ENCODE measurements at places on chromosomes 7 and 10.

- DNase-seq: no peak
Measured at GRCh38 chr7:29331163-29331562, 136.6 kb downstream of the CHN2 start.

DNA sequence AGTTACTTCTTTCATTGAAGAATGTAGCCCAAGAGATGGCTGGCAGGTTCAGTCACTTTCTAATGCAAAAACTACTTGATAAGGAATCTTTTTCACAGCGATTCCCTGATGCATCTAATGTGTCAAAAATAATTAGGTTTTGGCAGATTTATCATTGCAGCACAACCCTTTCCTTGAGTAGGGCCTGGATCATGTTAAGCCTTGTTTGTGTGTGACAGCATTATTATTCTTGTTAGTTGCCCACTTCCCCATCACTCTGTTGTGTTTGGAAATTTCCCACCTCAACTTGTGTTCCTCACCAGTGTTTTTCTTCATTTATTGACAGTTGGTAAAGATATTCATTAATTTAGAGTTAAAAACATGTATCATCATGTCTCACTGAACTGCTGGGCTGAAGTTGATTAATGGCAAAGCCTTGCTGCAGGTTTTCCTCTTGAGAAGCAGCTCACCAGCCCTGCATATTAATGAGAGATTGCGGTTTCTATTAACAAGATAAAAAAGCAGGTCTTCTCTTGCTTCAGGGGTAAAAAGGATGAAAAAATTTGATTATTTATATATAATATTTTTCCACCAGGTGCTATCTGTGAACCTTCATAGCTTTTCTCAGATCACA is 233.3 kb upstream of the MDFIC start:
- DNase-seq: no peak

DNA sequence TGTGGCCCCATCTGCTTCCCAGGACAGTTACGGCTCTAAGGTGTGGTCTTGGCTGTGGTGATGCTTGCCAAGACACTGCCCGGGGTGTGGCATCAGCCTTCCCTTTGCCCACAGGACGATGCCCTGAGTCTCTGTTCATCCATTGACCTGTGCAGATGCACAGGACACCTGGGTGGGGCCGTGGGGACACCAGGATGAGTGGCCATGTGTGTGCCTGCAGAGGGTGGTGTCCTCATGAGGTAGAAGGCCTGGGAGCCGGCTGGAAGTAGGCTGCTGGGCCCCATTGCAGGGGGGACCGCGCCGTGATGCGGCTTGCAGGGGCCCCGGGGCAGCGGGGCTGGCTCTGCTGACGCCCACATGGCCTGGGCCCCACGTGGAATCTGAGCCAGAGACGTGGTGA is 22.4 kb upstream of the PWWP2B start:
- DNase-seq: no peak

GRCh38 chr10:11359869-11360268 is 251.6 kb downstream of the USP6NL start:
- no peak for DNase-seq

DNA sequence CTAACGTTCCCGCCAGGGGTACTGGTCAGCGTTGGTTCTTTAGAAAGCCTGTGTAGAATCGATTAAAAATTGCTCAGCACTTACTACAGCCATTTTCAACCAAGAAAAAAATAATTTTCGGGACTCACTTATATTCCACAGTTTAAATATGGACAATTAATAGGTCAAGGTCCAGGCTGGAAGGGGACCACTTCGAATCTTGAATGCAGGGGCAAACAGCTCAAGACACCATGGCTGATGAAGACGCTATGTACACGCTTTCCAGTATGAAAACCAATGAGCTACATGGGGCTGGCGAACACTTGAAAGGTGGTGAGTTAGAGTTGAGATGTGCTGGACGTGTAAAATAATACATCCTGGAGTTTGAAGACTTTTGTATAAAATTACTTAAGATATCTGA is 87.2 kb downstream of the PRKCQ start:
- DNase-seq: no peak

GRCh38 chr10:62054830-62055229 is 153.3 kb downstream of the ARID5B start:
- DNase-seq: no peak

DNA sequence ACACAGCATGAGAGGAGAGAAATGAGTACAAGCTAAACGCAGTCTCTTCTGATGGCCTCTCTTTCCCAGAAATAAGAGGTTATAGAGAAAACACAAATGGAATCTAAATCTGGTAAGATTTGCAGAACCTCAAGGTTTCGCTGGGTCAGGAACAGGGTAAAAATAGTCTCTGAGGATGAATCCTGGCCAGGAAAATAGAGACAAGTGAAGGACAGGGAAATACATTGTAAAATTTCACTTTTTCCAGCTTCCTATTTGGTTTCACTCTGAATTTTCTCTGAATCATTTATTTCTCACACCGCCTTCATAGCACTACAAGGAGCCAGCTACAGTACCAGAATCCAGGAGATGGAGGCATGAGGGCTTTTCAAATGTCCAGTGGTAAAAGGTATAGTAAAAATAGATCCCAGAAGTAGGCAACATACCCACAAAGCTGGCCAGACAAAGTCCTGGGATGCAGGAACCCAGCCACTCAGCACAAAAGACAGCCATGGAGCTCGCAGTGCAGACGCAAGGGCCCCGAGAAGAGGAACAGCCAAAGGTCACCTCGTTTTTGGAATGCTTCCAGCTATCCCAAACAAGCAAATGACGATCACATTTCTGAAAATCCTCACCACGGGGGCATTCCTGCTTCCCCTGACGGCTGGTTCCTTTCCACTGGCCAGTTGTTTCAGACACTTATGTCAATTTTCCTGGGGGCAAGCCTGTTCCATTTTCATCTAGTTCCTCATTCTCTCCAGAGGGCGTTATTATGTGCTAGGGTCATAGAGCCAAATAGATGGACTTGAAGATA is 21.5 kb upstream of the IKZF1 start:
- DNase-seq: no peak

DNA sequence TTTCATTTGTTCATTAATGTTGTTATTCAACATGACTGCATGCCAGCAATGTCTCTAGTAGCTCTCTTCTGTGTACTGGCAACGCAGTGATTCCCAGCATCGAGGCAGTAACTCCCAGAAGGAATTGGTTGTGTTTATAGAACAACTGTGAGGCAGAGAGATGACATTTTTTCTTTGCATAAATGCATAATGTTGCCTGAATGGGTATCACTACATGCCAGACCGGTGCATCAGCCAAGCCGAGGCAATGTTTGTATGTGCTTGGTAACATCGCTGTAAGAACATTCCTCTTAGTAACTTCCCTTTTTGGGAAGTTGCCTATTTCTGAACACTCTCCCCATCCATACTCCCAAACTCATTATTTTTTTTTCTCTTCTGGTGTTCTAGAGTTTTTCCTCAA is 182.9 kb downstream of the HTR7 start:
- no peak for DNase-seq

GRCh38 chr10:119786117-119786769 is 60.4 kb downstream of the INPP5F start:
- no peak for DNase-seq

DNA sequence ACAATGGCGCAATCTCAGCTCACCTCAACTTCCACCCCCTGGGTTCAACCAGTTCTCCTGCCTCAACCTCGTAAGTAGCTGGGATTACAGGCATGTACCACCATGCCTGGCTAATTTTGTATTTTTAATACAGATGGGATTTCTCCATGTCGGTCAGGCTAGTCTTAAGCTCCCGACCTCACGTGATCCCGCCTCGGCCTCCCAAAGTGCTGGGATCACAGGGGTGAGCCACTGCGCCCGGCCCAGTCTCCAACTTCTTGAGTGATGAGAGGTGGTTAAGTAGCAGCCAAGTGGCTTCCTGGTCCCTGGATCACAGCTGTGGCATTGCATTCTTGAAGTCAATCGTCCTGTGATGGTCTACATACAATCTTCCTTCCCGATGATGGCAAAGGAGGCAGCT is 46.1 kb upstream of the NFE2L3 start:
- no peak for DNase-seq

GRCh38 chr10:99834410-99834809 is 52.0 kb downstream of the ABCC2 start:
- DNase-seq: no peak

GRCh38 chr7:368651-369475 is 78.9 kb downstream of the FOXL3 start:
- DNase-seq: no peak

GRCh38 chr10:48523820-48524758 is 80.8 kb downstream of the ARHGAP22 start:
- DNase-seq: peak; percentile 11

GRCh38 chr7:38217672-38218071 is 39.6 kb downstream of the STARD3NL start:
- no peak for DNase-seq

- DNase-seq: no peak
Measured at GRCh38 chr10:97534746-97535367, 36.1 kb downstream of the UBTD1 start.

GRCh38 chr10:102479651-102480050 is 22.9 kb downstream of the ACTR1A start:
- DNase-seq: no peak

GRCh38 chr10:22504766-22505165 is 159.5 kb downstream of the SPAG6 start:
- DNase-seq: no peak

GRCh38 chr7:39761449-39761848 is 138.1 kb downstream of the RALA start:
- no peak for DNase-seq

- DNase-seq: no peak
Measured at GRCh38 chr7:37054624-37055241, 330.4 kb upstream of the AOAH start.

DNA sequence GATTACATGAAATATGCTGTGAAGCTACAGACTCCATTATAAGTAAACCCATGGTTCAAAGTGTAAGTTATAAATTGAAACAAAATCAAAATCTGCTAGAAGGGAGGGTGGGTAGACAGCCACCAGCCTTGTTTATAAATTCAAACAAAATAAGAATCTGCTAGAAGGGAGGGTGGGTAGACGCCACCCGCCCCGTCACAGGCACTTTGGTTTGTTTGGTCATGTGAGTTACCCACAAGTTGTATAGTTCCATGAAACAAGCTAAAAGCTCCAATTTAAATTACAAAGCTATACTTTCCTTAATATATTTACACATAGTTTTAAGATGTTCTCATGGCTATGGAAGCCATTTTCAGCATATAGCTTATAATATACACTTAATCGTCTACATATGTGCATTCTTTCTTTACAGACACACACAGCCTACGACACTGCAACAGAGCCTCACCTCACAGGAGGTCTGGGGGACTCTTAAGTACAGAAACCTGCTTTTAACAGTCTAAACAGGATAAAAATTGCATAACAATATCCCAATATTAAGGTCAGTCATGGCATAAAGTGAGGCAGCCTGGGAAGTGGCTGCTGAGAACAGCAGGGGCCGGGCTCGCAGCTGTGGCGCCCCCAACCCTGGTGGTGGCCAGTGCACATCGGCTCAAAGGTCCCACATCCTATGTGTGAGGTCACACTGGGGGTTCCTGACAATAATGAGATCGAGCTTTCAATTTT is 28.1 kb upstream of the NCAPG2 start:
- no peak for DNase-seq

GRCh38 chr7:107262857-107263256 is 94.1 kb downstream of the HBP1 start:
- no peak for DNase-seq

DNA sequence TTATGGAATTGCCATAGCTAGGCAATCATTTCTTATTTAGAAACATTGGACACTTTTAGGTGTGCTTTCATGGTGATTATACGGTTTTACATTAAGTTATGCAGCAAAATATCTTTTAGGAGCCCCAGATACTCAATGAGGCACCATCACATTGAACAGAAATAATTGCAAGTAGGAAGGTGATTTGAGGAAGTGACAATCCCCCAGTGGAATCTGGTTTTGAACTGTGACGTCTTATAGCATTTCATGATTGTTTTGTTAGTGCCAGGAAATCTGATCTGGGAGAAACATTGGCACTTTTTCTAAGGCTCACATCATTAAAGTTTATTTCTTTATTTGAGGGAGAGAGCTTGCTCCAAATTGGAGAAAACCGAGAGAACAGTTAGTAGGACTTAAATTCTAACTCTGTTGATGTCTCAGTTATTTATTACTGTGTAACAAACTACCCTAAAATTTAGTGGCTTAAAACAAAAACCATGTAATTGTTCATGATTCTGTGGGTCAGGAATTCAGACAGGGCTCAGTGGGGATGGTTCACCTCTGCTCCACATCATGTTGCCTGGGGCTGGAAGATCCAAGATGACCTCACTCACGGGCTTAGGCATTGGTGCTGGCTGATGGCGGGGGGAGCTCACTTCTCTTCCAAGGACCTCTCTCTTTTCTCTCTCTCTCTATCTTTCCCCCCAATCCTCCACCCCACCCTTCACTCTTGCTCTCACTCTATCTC is 78.2 kb upstream of the STEAP1B start:
- no peak for DNase-seq

GRCh38 chr10:89657302-89657701 is 12.3 kb upstream of the PANK1 start:
- DNase-seq: no peak

GRCh38 chr10:93068411-93069244 is 5.1 kb upstream of the CYP26A1 start:
- no peak for DNase-seq

DNA sequence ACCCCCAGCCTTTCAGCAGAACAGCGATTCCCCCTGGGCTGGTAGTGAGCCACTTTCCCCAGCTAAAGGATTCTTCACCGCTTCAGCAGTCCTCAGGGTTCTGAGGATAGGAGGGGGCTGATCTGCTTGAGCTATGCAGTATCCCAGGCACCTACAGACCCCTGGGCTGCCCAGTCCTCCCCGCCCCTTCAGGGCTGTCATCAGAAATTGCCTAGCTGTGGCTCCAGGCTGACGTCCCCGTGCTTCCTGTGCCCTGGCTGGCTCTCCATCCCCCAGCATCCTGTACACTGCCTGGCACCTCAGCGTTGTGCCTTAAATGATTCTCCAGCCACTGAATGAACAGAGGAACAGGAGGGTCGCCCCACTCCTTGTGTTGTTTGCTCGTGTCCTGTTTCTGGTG is 38.4 kb upstream of the CDH23 start:
- no peak for DNase-seq

Data from NCI-H2081 (cell line).